Foreskin keratinocyte (primary cell): ENCODE measurements at places on chromosomes 1 and 21. TPM values are rescaled to one million over a fixed set of nuclear protein-coding genes. Genes with fewer than 3 reads are reported as not detected.

GRCh38 chr1:98659879-98660278 is 1.6 kb upstream of the SNX7 start:
- no peak for DNase-seq

GRCh38 chr21:38272215-38272614 is 15.4 kb downstream of the KCNJ15 start:
- peak; percentile 85 for DNase-seq

DNA sequence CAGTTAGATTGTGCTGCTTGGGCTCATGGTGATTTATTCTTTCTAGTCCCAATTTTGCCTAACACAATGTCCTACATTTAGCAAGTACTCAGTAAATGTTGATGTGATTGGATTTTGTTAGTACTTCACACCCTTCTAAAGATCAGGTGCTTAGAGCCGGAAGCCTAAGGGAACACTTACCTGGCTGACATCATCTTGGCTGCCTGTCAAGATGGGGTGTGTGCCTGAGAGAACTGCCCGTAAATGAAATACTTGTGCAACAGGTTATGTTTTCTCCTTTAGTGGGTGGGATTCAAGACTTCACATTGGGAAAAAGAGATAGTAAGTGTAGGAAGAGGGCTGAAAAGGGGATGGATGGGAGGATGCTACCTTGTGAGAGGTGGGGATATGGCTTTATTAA is 75.5 kb upstream of the MACF1 start:
- DNase-seq = peak; percentile 92

DNA sequence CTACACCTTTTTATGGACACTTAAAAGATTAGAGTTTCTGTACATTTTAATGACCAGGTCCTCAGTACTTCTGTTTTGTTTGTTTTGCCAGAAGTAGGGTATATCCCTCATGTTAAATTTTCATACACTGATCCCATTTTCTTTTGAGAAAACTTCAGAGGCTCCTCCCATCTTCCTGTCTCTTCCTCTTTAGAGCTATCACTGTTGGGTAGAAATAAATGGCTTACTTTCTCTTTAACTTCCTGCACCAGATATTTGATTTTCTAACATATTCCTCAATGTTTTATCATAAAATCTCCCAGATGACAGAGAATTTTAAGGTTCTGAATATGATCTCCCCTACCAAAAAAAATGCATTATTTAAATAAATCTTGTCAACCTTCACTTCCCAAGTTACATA is 23.4 kb downstream of the VAV3 start:
- DNase-seq = no peak

DNA sequence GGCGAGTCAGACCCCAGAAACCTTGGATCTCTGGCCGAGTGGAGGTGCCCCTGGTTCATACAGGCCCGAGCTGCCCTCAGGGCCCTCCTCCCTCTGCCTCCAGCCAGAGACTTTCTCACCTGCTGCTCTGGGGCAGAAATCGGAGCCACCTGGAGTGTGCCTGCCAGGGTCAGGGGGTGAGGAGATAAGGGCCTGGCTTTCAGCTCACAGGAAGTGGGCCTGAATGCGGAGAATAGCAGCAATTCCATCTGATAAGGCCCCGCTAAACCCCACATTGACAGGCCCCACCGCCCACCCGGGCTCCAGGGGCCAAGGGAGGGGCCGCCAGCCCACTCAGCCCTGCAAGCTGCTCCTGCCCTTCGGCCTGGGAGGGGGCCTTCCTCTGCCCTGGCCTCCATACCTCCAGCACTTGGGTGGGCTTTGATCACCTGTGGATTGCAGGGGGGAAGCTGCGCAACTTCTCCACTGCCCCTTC is 123.7 kb upstream of the ARHGEF16 start:
- DNase-seq = no peak

DNA sequence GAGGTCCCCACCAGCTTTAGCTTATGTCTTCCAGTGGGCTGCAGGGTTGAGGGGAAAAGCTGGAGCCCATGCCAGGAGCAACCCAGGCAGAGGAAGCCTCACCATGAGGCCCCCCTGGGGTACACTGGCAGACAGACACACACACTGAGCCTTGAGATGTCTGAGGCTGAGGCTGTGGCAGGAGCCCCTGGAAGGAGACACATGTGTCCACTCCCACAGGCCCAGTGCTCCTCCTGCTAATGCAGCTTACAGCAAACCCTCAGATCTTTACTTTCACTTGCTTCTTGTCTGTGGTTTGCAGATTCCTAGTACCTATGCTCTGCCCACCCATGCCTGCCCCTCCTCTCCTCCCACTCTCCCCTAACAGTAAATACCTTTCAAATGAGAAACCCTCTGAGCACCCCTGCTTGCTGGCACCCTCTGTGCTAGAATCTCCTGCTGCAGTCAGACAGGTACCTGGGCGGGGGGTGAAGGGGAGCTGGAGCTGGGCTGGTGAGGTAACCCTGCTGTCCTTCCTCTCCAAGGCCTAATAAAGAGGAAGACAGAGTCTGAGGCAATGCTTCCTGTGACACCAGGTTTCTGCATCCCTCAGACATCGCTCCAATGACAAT is 63.4 kb upstream of the NEK2 start:
- DNase-seq = no peak

DNA sequence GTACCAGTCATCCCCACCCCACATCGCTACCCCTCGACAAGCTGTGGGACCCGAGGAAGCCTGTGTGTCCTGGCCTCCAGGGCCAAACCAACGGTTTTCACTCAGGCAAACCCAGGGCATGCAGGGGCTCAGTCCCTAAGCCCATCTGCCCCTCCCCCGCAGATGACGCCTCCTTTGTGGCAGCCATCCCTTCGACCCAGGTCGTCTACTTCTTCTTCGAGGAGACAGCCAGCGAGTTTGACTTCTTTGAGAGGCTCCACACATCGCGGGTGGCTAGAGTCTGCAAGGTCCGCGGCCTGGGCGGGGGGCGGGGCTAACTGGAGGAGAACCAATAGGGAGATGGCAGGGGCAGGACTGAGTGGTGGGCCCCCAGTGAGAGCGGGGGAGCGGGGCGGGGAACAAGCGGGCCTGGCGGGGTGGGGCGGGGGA is 7.4 kb downstream of the SEMA4A start:
- DNase-seq = no peak

GRCh38 chr1:217703326-217703725 is 72.2 kb downstream of the SPATA17 start:
- DNase-seq = no peak

GRCh38 chr1:98316286-98316905 is 345.1 kb upstream of the SNX7 start:
- peak; percentile 61 for DNase-seq

GRCh38 chr1:21567241-21568005 is 58.2 kb downstream of the ALPL start:
- no peak for DNase-seq

GRCh38 chr1:116532671-116533428 is 38.0 kb downstream of the CD58 start:
- no peak for DNase-seq

DNA sequence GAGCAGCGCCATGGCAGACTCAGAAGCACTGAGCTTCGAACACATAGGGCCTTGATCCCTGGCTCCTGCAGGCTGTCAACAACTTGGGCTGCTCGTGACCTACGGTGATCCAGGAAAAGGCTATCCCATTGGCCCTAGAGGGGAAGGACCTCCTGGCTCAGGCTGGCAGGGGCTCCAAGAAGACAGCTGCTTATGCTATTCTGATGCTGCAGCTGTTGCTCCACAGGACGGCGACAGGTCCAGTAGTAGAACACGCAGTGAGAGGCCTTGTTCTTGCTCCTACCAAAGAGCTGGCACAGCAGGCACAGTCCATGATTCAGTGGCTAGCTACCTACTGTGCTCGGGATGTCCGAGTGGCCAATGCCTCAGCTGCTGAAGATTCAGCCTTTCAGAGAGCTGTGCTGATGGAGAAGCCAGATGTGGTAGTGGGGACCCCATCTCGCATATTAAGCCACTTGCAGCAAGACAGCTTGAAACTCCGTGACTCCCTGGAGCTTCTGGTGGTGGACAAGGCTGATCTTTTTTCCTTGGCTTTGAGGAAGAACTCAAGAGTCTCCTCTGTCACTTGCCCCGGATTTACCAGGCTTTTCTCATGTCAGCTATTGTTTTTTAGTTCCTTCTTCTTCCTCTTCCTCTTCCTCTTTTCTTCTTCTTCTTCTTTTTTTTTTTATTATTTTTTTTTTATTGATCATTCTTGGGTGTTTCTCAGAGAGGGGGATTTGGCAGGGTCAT is 18.9 kb downstream of the ITLN2 start:
- no peak for DNase-seq

GRCh38 chr1:116166011-116166571 is 54.9 kb downstream of the MAB21L3 start:
- no peak for DNase-seq

DNA sequence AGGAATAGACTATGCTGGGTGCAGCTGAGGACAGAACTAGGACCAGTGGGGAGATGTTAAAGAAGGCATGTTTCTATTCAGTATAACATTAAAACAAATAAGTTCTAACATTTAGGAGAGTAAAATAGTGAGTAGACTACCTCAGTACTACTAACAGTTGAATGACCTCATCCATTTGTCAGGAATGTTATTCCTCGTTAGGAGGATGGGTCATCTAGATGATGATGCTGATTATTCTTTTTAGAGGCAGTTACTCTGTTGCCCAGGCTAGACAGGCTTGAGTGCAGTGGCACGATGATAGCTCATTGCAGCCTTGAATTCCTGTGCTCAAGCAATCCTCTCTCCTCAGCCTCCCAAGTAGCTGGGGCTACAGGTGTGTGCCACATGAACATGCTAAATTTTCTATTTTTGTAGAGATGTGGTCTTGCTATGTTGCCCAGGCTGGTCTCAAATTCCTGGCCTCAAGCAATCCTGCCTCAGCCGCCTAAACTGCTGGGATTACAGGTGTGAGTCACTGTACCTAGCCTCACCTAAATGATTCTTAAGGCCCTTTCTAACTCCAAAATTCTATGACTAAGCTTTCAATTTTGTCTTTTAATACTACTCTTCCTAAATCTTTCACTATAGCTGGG is 9.3 kb downstream of the EEIG2 start:
- peak; percentile 37 for DNase-seq

Gene AJAP1
- 13.0 and 13.4 TPM in 2 replicates for total RNA-seq

Gene TMPRSS3
- total RNA-seq = not detected in 2 replicates

Gene FAM177B
- total RNA-seq = not detected in 2 replicates

Gene ARHGEF19
- 10.7 and 15.3 TPM in 2 replicates for total RNA-seq

Gene CAPN8
- 0.68 and 1.1 TPM in 2 replicates for total RNA-seq

Gene GCSAML
- total RNA-seq = not detected in 2 replicates
